ENCODE measurements at places on chromosomes 4 and X. TPM values are rescaled to one million over a fixed set of nuclear protein-coding genes. Genes with fewer than 3 reads are reported as not detected.

DNA sequence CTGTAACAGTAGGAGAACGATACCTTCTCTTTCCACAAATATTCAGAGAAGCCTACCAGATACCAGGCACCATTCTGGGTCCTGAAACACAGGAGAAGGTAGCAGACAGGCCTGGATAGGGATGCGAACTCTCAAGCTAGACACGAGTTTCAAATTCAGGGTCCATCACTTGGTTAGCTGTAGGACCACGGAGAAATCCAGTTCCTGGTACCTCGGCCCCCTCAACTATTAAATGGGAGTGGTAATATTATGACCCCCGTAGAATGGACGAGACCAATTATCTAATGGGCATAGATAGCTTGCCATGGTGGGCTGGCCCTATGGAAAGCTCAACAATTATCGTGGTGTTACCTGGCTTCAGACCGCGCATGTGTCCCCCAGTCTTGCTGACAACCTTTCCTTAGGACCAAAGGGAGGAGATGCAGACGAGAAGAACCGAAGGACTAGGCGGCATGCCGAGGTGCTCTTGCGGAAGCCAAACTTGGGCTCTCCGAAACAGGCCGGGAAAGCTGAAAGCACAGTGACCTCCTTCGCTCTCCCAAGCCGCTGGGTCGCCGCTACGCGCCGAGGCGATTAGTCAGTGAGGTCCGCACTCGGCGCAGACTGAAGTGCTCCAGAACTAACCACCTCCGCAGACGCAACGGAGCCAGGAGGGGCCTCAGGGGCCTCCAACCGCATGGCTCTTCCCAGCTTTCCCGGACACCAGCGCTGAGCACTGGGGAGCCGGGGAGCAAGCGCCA, 19.6 kb downstream of the NKX3-2 start:
- no peak for DNase-seq

STEEP1 gene
- 29.6 TPM for total RNA-seq

DNA sequence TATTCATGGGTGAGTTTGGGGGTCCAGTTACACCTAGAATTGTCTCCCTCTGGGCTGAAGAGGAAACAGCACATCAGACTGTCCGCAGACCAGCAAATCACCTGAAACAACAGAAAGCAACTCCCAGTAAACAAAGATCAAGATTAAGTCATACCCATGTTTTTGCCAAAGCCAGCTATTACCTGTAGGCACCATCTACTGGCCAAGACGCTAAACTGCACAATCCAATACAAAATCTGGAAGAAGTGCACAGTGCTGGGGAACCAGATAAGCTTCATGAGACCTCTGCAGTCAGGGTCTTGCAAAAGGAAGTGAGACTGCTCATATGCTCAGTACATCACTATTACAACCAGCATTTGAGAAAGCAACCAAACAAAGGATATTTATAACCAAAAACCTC, 157.5 kb upstream of the ITM2A start:
- DNase-seq = no peak

DNA sequence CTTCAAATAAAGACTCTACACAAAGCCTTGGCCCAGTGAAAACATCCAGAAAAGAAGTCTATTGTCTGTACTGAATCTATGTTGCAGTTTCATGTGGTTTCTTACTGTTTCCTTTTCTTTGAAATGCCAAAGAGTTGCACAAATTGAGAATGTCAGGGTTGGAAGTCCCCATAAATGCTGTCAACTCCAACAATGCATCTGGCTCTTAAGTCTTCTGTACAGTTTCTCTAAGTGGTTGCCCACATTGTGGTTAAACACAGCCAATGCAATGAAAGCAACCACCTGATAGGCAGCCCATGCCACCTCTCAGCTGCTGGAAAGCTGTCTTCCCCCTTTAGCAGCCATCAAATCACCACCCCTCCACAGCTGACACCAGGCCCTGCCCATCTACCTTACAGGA, 67.2 kb upstream of the C1GALT1C1 start:
- no peak for DNase-seq

TCEAL5 gene
- not detected for total RNA-seq

DNA sequence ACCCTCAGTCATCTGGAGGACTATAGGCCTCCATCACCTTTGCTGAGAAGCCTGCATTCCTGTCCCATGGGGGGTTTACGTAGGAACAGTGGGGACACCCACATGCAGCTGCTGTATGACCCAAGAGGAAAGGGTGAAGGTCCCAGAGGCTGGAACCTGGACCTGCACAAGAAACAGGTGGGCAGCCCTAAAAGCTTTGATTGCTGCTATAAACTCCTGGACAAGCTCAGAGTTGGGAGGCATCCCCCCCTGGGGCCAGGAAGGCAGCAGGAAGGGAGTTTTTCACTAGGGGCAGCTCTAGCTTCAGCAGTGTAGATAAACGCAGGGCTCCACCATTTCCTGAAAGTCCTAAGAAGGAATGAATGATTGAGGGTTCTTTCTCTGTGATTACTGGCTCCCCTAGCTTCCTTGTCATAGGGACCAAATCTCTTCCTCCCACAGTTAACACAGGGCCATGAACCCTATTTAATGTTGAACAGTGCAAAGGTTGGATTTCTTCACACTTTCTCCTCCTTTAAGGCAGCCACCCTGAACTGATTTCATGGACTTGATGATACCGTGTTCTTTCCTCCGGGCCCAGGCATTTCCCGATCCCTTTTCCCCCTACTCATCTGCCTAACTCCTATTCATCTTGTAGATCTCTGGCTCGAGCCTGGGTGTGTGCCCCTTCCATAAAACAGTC, 84.2 kb downstream of the CHRNA9 start:
- no peak for DNase-seq

- no peak for DNase-seq
Observed at GRCh38 chr4:6840062-6840976, 57.8 kb downstream of the KIAA0232 start.

DNA sequence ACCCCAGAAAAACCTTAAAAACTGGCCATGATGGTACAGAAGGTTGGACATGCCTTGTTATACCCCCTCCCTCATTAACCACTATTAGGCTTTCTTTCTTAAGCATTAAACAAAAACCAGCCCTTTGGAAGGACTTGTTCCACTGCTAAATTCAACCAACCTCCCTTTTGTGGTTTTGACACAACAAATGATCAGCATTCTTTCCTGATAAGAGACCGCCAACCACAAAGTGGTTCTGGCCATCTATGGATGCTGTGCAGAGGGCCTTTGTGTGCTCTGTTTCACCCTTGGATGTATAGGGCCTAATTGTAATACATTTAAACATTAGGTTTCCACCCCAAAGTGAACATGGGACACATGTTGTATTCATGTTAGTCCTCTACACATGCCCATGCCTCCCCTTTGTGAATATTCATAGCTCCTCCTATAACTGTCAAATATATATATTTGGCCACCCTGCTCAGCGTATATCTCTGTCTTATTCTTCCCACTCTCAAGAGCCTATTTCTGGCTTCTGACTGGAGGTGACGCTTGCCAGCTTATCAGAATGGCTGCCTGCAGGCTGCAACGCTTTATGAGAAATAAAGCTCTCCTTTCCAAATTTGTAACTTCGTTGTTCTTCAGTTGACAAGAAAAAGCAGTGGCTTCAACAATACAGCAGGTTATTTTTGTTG, 126.6 kb downstream of the NPNT start:
- no peak for DNase-seq

DNA sequence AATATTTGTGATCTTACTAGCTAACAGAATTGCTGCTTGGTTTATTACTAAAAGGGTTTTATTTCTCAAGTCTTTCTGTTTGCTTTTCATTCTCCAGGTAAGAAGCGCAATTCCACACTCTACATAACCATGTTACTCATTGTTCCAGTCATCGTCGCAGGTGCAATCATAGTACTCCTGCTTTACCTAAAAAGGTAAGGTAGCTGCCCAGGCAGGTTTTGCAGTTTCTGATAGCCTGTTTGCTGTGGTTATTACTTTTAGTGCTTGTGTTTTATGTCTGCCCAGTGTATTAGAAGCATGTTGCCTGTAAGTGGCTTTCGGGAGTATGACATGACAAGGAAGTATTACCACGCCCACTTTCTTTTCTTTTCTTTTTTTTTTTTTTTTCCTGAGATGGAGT, 46.4 kb downstream of the IL13RA1 start:
- DNase-seq = no peak

- no peak for DNase-seq
Observed at GRCh38 chrX:23194885-23195554, 139.6 kb upstream of the PTCHD1 start.

GRCh38 chr4:98996056-98996764, 689 bp downstream of the METAP1 start:
- DNase-seq = no peak

RBMXL3 gene
- total RNA-seq = not detected

- no peak for DNase-seq
Observed at GRCh38 chr4:156838761-156839160, 132.8 kb downstream of the PDGFC start.

GRCh38 chr4:110617646-110618580, 5.0 kb downstream of the PITX2 start:
- no peak for DNase-seq

DNA sequence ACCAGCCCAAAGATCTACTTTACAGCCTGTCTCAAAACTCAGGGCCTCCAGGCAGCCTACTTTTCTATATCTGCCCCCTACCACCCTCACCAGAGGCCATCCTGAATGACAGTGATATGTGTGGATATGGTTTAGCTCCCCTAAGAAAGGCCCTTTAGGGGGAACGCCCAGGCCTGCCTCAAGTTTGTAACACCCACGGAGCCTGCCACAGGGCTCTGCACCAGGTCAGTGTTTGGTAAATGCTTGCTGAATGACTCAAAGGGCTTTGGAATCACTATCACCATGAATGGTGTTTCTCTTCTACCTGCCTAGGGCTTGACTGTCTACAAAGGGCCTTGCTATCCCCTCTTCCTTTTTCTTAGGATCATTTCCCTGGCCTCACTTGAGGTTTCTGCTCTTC, 11.3 kb upstream of the LONRF3 start:
- DNase-seq = no peak

TMEM144 gene
- 2.7 TPM for total RNA-seq

GRCh38 chrX:72133851-72134546, 2.3 kb upstream of the RTL5 start:
- no peak for DNase-seq

GAGE2A gene
- total RNA-seq = not detected

FABP2 gene
- total RNA-seq = not detected

TLR1 gene
- total RNA-seq = 0.87 TPM

- no peak for DNase-seq
Observed at GRCh38 chr4:38072578-38072977, 112.4 kb downstream of the PTTG2 start.

DNA sequence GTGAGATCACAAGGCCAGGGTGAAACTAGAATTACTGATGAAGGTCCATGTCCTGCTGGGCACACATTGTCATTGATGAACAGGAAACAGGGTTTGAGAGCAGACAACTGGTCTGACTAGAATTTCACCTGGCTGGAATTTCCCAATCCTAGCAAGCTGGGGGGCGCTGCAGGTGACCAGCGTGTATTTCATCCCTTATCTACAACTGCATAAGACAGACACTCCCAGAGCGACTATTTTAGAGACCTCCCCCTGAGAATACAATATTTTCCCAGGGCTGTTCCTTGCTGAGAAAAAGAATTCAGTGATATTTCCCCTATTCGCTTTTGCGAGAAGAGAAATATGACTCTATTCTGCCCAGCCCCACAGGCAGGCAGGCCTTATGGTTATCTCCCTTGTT, 432.6 kb upstream of the GALNT7 start:
- DNase-seq = no peak

DMRTC1 gene
- not detected for total RNA-seq

DNA sequence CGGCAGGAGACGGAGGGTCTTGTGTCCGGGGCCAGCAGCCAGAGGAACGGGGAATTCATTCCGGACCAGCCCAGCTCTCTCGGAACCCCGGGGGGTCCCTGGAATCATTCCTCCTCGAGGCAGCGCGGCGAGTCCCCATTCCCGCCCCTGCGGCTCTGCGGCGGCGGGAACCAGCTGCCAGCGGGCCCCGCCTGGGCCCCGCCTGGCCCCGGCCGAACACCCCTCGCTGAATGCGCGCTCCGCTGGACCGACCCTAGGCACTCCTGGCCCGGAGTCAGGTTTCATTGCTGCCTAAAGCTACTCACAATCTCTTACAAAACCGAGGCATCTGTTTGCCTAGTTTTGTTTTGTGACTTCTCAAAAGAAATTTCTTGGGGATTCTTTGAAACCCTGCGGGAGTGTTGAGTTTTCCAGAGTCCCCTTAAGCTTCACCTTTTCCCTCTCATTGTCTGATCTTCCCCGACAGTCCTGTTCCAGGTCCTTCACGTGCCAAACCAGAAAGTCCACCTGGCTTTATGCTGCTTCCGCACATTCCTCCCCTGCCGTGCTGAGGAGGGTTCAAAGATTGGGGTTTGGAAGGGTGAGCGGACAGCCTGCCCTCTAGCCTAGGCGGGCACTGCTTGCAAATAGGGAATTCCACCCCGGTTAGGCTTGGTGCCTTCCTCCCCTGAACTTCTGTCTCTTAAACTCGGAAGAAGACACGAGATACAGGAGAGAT, 789 bp downstream of the ARHGAP10 start:
- DNase-seq = no peak

DNA sequence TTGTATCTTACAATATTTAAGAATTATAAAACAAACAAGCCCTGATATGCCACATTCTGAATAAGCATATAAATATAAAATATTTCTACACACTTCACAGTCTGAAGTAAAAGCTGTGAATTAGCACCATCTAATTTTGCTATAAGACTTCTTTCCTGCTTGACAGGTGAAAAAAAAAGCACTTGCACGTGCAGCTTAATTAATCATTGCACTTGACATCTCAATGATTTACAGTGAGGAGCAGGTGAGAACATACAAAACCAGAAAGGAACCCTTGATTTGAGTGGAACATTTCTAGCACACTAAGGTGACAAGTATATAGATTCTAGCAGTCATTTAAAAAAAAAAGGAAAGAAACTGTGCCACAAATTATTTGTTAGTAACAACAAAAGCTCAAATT, 47.9 kb downstream of the CHIC2 start:
- no peak for DNase-seq

TKTL2 gene
- total RNA-seq = not detected

DNA sequence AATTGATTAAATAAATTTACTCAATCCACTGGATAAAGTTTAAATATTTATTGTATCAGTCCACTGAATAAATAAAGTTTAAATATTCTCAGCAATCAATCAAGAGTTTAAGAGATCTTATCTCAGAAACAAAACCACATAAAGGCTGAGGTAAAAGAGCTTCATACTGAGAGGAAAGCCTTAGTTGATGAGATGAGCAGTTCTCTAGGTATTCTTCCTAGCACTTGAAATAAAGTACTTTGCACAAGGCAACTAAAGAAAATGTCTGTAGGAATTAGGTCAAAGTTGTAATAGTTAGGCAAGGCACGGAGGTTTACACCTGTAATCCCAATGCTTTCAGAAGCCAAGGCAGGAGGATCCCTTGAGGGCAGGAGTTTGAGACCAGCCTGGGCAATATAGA, 63.5 kb downstream of the UCHL1 start:
- no peak for DNase-seq

GRCh38 chrX:54452920-54453319, 12.7 kb downstream of the TSR2 start:
- DNase-seq = no peak

- DNase-seq = no peak
Observed at GRCh38 chr4:3223956-3224748, 24.8 kb upstream of the MSANTD1 start.

UGT8 gene
- total RNA-seq = 4.3 TPM

VSIG1 gene
- 0.44 TPM for total RNA-seq
